IMR-90 (cell line): ENCODE measurements at places on chromosomes 1 and 21.

DNA sequence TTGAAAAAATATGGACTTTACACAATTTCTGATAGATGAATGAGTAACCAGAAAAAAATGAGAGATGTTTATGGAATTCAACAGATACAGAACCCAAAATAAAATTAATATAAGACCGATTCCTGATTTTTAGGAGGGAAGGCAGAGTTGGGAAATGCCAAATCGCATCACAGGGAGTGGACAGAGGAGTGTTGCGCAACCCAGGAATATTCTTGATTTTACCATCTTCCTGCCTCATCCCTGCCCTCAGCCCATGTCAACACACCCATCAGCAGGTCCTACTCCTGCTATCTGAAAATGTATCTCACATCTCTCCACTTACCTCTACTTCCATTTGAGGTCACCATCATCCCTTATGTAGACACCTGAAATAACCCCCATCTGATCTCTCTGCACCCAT is 221.0 kb downstream of the DSCAM start:
- DNase-seq = no peak

DNA sequence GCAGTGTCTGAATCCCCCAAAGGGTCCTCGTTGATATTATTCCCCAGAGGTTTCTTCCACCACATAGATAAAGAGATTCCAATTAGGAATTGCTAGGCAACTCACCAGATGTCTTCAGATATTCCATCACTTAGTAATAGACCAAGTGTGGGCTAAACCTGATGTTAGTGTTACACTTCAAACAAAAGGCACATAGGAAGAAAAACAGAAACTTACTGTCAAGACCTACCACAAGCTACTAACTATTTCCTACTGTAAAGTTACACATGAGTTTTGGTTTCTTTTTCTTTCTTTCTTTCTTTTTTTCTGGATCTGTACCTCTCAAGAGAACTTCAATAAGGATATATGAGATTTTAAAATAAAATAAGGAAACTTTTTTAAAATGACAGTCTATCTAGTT is 879.1 kb upstream of the NEGR1 start:
- no peak for DNase-seq

GRCh38 chr1:59595774-59596173 is 219.0 kb upstream of the HOOK1 start:
- peak; percentile 85 for DNase-seq

GRCh38 chr1:78009276-78009675 is 4.5 kb downstream of the DNAJB4 start:
- no peak for DNase-seq

- DNase-seq = no peak
Observed at GRCh38 chr1:60826320-60827094, 255.9 kb upstream of the NFIA start.

GRCh38 chr1:24369801-24370200 is 43.8 kb downstream of the STPG1 start:
- DNase-seq = no peak

DNA sequence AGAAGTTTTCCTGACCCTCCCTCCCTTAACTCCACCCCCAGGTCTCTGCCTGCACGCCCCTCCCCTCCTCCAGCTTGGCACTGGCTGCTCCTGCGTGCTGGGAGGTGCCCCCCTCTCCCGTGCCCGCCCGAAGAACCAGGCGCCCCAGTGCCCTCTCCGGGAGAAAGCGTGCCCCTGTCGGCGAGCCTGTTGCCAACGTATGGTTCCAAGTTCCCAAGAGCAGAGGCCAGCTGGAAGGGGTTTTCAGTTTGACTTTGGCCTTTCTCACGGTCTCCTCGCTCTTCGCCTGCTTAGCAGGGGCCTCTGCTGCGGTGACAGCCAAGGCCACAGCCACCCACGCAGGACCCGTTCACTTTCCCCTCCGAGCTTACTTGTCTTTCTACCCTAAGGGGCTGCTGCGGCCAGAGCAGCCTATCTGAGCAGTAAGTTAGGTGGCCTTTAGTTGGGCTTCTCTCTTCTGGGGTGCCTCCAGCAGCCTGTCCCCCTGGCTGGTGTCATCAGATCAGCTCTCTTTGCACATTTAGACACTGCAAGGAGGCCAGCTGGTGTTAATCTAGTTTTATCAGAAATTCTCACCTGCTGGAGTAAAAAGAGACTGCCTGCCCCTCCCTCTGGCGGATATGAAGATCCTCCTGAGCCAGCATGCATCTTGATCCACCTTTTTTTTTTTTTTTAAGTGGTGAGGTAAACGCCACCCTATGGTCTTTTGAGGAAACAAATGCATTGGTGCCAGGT is 1.5 kb downstream of the STUM start:
- no peak for DNase-seq

DNA sequence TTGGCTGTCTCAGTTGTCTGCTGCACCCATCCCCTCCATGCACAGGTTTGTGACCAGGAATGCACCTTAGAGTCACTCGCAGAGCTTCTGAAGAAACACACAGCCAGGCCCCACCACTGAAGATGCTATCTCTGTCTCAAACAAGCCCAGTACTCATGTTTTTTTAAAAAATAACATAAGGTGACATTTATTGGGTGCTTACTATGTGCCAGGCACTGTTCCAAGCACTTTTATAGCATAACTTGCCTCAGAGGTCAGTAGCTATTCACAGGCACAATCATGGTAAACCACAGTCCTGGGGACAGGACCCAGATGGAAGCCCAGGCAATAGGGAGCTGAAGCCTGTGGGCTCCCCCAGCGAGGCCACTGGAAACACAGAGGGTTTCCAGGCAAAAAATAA is 8.8 kb upstream of the ATP13A2 start:
- DNase-seq = no peak

- DNase-seq = no peak
Observed at GRCh38 chr1:5831600-5832335, 160.5 kb downstream of the NPHP4 start.

- peak; percentile 55 for DNase-seq
Observed at GRCh38 chr21:32307706-32308105, 9.1 kb downstream of the MRAP start.

DNA sequence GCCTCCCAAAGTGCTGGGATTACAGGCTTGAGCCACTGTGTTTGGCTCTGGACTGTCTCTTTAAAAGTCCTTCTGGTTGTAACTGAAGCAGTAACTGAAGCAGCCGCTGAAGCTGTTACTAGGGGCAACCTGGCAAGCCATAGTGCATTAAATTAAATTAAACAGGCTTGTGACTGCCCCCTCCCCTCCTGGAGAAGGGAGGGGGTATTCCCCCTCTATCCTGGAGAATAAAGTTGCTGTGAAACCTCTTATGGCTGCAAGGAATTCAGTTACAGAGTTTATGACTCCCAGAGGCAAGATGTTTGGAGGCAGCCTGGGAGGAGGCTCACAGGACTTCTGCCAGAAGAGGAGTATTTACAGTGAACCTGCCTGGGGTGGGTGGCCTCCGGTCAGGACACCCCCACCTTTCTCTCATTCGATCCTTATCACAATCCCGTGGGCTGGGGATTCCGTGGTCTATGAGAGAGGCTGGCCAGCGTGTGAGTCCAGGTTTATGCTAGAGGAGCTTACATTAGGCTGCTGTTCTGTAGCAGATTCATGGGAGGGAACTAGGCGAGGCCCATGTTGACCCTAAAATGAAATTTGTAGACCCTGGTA is 8.3 kb downstream of the TTC22 start:
- no peak for DNase-seq

DNA sequence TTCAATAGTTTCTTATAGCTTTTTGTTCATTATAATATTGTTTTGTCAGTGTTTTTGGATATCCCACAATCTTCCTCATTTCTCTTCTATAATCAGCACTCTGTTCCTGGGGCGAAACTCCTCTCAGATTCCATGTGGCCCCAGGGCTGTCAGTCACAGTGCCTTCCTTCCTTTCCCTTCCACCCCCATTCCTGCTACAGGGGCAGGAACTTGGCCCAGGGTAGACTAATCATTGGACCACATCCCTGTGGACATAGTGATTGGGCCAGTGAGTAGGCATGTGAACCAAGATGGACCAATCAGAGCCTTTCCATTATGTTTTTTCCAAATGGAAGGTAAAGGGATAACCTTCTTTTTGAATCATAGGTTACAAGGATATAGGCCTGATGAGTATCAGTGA is 78.3 kb downstream of the PGM1 start:
- no peak for DNase-seq

DNA sequence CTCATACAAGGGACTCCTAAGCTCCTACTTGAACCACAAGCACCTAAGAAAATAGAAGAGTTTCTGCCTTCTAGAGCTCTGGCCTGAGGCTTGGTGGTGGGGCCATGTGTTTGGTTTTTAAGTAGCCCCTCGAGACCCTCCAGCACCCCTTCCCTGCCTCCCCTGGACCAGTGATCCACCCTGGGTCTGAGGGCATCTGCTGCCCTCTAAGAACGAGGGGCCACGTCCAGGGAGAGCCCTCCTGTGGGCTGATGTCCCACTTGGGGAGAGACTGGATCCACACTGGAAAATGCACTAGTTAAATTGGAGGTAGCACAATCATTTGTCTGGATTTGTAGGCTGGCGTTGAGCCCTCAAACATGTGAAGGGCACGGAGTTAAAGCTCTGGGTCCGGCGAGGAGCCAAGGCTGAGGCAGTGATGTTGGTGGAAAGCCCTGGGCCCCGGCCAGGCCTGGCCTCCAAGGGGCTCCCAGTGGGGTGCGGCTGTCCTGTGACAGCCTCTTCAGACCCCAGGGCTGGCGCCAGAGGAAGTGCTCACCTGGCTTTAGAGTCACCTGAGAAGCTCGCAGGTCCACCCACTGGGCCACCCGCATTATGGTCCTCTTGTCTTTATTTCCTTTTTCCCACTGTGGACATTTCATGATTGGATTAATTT is 65.2 kb downstream of the SLC37A1 start:
- no peak for DNase-seq

- DNase-seq = no peak
Observed at GRCh38 chr1:51752073-51752948, 126.2 kb downstream of the NRDC start.

GRCh38 chr1:77310924-77311323 is 29.1 kb downstream of the AK5 start:
- DNase-seq = no peak

- peak; percentile 22 for DNase-seq
Observed at GRCh38 chr1:163130225-163130856, 61.2 kb downstream of the RGS4 start.

DNA sequence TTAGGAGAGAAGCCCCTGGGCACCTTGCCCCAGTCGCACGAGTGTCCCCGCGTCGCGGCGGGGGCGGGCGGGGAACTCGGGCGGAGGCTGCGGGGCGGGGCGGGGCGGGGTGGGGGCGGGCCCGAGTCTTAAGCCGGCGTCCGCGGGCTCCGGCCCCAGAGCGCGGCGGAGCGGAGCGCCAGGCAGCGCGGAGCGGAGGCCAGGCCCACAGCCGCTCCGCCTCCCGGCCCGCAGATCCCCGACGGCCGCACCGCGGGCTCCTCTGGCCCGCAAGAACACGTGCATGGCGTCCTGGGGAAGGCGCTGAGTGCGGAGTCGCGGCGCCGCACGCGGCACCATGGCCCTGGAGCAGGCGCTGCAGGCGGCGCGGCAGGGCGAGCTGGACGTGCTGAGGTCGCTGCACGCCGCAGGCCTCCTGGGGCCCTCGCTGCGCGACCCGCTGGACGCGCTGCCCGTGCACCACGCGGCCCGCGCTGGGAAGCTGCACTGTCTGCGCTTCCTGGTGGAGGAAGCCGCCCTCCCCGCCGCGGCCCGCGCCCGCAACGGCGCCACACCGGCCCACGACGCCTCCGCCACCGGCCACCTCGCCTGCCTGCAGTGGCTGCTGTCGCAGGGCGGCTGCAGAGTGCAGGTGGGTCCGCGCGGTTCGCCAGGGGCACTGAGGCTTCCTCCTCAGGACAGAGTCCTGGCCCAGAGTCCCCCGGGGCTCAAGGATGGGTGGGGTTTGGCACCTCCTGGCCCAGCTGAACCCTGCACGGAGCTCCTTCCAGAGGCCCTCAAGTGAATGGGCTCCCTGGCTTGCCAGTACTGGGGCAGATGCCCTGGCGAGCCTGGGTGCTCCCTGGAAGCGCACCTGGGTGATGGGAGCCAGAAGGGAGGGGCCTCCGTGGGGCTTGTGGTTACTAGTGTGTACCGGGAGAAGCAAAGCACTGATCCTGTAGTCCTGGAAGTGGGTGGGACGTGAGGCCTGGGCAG is at the start of gene ESPN:
Gene ESPN (plus strand): TSS at position 158 of the 975 bp plus-strand sequence. CDS start 180 bp downstream, at position 338.
- DNase-seq = no peak

- DNase-seq = no peak
Observed at GRCh38 chr1:109923946-109924275, 13.3 kb downstream of the CSF1 start.

- DNase-seq = peak; percentile 45
Observed at GRCh38 chr1:232450615-232451014, 179.3 kb downstream of the SIPA1L2 start.

- DNase-seq = no peak
Observed at GRCh38 chr1:220698607-220699016, 8.4 kb downstream of the C1orf115 start.

DNA sequence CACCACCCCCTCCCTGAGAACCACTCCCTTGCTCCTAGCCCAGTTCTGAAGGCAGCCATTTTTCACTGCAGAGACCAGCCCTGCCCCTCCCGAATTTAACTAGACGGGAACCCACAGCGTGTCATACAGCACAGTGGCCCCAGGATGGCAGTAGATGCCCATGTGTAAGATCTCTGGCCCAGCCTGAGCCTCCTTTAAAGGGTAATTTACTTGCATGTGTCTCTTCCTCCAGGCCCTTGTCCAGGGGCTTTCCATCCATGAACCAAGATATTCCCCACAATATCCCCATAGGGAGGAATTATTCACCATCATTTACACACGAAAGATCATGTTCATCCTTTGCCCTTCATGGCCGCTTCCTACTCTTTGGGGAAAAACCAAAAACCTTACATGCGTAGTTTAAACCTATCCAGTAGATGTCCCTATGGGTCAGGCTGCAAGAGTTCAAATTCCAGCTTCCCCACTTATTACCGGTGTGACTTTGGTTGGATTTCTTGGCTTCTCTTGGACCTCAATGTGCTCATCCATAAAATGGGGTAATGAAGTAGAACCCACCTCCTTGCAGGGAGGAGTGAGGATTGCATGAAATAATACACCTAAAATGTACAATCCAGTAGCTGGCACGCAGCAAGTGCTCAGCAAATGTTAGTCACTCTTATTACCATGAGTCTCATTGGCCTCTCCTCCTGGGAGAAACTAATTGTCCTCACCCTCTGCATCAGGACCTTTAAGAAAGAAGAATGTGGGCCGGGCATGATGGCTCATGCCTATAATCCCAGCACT is 4.0 kb upstream of the LACTBL1 start:
- peak; percentile 85 for DNase-seq

DNA sequence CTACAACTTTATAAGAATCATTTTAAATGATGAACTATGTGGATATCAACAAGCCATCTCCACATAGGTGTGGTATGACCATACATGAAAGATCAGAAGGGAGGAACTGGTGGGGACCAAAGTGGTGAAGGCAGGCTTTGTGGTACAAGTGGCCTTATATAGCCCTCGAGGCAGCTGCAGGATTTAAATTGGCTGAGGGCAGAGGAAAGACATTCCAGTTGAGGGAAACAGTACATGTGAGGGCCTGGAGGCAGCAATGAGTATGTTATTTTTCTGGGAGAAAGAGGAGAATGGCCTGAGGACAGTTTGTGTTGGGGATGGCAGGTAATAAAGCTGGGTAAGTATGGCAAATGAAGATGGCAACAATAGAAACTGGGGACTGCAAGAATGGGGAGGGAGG is 17.1 kb downstream of the OSCP1 start:
- DNase-seq = no peak

GRCh38 chr1:39416609-39417008 is 74.8 kb upstream of the BMP8A start:
- DNase-seq = no peak

GRCh38 chr1:195376190-195376589 is 1232.0 kb downstream of the KCNT2 start:
- peak; percentile 1 for DNase-seq

GRCh38 chr1:187264995-187265602 is 436.4 kb downstream of the PLA2G4A start:
- DNase-seq = peak; percentile 73

- no peak for DNase-seq
Observed at GRCh38 chr21:42121794-42122193, 50.7 kb downstream of the UMODL1 start.
